ENCODE measurements at places on chromosomes 11 and 22. TPM values are rescaled to one million over a fixed set of nuclear protein-coding genes. Genes with fewer than 3 reads are reported as not detected.
A peak's percentile ranks its signal among the peaks of the same experiment; 100 is the strongest.

- no peak for DNase-seq
Observed at GRCh38 chr11:35717043-35717442, 54.5 kb downstream of the TRIM44 start.

GRCh38 chr11:77403211-77403610 is 70.7 kb downstream of the PAK1 start:
- no peak for DNase-seq

- DNase-seq, result no peak
Observed at GRCh38 chr11:13302420-13302958, 24.9 kb downstream of the BMAL1 start.

DNA sequence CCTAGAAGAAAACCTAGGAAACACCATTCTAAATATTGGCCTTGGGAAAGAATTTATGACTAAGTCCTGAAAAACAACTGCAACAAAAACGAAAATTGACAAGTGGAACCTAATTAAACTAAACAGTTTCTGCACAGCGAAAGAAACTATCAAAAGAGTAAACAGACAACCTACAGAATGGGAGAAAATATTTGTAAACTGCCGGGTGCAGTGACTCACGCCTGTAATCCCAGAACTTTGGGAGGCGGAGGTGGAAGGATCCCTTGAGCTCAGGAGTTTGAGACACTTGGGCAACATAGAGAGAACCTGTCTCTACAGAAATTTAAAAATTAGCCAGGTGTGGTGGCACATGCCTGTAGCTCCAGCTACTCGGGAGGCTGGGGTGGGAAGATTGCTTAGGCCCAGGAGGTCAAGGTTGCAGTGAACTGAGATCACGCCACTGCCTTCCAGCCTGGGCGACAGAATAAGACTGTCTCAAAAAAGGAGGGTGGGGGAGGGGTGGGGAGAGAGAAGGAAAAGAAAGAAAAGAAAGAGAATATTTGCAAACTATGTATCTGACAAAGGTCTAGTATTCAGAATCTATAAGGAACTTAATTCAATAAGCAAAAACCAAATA is 14.0 kb downstream of the OR2AT4 start:
- DNase-seq, result no peak

The PANX3 gene
- not detected for total RNA-seq

DNA sequence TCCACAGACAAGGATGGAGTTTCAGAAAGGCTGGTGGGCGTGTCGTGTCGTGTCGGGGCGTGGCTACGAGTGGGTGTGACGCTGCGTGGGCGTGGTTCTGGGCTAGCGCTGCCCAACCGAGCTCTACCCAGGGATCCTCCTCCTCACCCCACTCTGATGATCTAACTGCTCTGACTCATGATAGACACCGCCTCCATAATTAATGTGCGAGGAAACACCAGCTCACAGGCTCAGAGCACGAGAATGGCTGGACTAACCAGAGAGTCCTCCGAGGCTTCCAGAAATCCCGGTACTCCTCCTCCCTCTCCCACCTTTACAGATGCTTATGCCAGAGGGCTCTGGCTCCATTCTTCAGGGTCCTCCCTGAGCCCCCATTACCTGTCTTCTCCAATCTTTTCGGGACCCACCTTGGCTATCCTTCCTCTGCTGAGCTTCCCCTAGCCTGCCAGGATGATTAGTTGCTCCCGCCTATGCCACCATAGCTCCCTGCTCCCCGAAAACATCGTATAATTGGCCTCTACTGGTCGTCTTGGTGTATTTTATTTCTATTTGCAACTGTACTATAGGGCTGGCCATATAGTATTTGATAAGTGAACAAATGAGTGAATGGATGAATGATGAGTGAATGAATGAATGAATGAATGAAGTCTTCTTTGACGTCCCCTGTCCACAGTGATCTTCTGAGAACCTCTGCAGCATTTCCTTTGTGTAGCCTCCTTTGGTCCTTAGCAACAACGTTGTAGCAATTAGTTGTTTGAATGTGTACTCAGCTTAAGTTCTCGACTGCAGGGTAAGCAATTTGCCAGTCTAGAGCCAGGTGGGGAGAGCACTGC is 21.7 kb downstream of the TMPRSS13 start:
- peak; percentile 97 for DNase-seq

- DNase-seq, result no peak
Observed at GRCh38 chr22:23576681-23577080, 3.4 kb downstream of the IGLL1 start.

DNA sequence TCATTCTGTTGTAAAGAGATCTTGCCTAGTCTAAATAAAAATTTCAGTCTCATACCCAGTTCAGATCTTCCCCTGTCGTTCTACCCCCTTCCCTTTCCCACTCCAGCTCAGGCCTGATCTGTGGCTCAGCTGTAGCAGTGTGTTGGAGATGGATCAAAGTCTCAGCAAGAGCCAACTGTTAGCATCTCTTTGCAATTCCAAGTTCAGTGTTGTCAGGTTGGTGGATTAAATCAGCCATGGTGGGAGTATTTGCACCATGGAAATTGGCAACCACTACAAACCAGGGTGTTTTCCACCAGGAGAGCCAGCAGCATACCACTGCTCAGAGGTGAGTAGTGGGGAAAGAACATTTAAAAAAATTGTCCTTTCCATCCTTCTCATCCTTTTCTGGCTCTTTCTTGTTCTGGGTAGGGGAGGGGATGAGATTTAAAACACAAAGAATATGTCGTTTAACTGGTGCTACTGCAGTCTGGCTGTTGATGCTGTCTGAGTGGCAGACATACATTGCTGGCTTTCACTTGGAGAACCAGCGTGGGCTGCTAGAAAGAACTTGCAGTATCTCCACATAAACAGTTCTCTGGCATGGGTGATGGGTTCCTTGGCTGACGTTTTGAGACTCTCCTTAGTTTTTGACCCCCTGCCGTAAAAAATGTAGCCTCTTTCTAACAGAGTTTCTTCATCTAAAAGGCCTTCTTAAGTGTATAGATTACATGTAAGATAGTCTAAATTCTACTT is 514.1 kb downstream of the RAB38 start:
- no peak for DNase-seq

The SMC1B gene
- not detected for total RNA-seq

The ART5 gene
- total RNA-seq, result 0.65 TPM

GRCh38 chr22:24962094-24962493 is 9.6 kb downstream of the KIAA1671 start:
- no peak for DNase-seq

DNA sequence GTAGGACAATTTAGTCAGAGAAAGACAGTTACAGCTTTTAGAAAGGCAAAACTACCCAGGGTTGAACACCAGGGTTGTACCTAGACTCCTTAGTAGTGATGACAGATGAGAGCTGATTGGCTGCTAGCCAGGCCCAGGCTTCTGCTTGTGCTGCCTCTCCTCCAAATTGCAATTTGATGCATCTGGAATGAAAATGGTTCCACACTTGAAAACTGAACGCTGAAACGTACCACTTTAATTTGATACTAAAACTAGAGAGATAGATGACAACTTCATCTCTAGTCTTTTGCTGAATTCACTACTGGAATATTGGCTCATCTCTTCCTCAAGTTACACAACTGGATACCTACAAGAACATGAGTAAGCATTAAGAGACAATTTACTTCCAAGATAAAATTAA is 19.2 kb upstream of the FNBP4 start:
- no peak for DNase-seq

DNA sequence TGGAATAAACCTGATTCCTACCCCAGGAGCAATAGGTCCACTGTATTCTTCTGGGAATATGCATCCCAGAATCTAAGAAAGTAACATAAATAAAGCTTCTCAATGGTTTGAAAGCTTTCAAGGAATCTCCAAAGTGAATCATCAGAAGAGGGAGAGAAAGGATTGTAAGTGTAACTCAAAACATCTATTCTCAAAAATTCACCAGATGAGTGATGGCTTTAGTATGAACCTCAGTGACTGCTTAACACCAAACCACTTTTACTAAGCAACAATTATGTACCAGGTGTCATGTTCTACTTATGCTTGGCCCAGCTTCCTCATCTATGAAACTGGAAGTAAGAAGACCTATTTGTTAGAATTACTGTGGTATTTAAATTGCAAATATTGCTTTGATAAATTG is 7.4 kb downstream of the RAB38 start:
- DNase-seq, result no peak

The PGGHG gene
- 23.7 TPM for total RNA-seq

DNA sequence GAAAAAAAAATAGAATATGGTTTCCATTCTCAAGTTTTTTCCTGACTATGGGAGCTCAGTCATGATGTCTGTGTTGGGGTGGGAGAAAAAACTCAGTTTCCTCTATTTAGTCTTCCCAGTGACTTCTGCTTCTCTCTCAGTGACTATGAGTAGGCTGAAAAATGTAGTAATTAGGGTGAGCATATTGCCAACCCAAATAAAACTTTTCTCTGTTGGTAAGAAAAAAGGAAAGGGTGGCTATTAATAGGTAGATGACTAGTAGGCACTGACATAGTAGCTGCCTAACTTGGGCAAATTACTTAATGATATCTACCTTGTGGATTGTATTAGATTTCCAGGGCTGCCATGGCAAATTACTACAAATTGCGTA is 34.2 kb upstream of the BIRC3 start:
- no peak for DNase-seq

The ZFPL1 gene
- 38.6 TPM for total RNA-seq

DNA sequence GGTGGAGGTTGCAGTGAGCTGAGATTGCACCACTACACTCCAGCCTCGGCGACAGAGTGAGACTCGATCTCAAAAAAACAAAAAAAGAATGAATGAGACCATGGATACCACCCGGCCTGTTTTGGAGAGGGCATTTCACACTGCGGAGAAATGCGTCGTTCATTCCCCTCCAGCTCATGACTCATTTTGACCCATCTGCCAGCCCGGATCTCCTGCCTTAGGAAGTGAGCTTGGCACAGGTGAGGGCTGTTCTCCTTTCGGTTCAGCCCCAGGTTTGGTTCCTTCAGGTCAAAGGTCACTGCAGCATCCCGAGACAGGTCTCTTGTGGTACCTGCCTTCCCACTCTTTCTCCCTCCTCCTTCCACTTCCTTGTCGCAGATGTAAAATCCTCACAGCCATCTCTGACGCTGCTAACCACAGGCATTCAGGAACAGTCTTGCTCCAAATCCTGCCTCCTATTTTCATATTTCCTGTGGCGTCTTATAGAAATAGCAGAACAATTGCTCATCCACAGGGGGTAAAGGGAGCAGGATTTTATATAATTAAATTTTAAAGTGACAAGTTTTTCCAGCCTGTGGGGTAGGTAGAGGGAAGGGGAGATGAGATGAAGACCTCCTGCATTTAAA is 517.9 kb downstream of the NTM start:
- DNase-seq, result no peak

The CRYBA4 gene
- total RNA-seq, result not detected

The PRRG4 gene
- total RNA-seq, result 1.7 TPM

GRCh38 chr11:9158898-9159391 is 67.5 kb upstream of the SCUBE2 start:
- no peak for DNase-seq

- DNase-seq, result no peak
Observed at GRCh38 chr11:92443199-92443598, 218.6 kb downstream of the FAT3 start.

- no peak for DNase-seq
Observed at GRCh38 chr22:23218867-23219251, 38.5 kb downstream of the BCR start.

DNA sequence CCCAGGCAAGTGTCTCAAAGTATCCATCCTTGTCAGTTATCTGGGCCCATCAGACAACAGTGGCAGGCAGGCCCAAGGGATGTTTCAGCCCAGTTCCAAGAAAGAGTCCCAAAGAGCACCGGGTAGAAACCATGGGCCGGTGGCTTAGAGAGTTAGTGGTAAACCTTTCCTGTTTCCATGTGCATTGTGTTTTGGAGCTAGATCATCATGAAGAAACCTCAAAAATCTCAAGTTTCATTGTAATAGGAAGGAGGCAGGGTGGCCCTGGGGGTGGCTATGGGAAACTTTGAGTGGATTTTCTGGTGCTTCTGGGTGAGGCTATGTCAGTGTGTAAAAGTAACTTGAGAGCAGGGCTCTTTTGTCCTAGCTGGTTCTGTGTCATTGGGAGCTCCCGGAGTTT is 68.1 kb downstream of the UBASH3B start:
- DNase-seq, result no peak

The C11orf52 gene
- 2.5 TPM for total RNA-seq

- peak; percentile 86 for DNase-seq
Observed at GRCh38 chr11:120183701-120184141, 27.1 kb upstream of the OAF start.

DNA sequence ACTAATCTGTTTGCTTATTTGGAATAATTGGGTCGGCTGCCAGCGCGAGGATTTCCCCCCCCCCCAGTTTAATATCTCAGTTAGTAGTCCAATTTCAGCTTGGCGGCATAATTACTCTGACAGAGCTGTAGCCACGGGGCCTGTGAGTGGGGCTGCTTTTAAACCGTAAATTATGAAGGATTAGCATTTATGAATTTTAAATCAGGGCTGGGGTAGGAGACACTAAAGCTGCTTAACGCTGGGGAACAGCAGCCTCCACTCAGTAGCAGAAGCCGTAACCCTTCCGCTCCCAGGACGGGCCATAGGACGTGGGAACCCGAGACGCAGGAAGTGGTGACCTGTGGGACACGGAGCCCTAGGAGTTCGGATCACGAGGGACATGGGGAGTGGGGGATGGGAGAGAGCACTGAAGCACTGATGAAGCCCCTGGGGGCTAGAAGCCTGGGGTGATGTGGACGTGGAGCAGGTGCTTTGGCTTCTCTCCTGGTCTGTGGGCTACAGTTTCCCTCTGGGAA is 66.2 kb upstream of the LMO1 start:
- no peak for DNase-seq

- DNase-seq, result no peak
Observed at GRCh38 chr11:72239313-72239848, 4.6 kb downstream of the PHOX2A start.

GRCh38 chr11:27740362-27741013 is 40.2 kb upstream of the BDNF start:
- no peak for DNase-seq

- DNase-seq, result no peak
Observed at GRCh38 chr11:10673501-10674062, 20.0 kb downstream of the IRAG1 start.
